ENCODE measurements at places on chromosomes 2 and 18.
A peak's percentile ranks its signal among the peaks of the same experiment; 100 is the strongest.

DNA sequence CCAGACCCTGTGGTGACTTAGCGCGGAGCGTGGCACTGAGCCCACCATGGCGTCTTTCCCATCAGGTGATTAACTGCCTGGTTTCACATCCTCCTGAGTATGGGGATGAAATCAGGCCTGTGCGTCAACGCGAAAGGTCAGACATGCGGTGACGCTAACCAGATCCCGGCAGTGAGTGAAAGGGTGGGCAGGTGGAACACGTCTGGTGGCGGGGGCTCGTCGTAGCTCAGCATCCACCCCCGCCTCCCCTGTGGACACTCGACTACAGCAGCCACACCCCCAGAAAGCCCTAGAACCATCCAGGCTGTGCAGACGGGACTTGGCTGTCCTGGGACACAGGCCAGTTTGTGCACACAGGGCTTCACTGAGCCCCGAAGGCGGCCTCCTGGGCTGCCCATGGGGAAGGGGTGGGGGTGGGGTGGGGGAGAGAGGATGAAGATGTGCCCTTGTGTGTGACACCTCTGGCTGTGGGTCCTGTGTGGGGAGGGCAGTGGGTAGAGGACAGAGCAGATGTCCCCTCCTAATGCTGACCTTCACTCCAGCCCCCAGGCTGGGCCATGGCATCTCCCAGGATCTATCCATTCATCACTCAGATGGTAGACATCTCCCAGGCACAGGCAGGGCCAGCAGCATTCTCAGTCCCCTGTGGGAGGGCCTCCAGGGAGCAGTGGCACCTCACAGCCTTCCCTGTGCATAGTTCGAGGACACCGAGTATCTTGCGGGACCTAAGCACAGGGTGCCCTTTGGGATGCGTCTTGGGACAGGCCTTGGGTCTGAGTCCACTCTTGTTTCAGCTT lies 27.5 kb downstream of the RAMP1 start:
- DNase-seq = peak; percentile 99

GRCh38 chr2:202110491-202110890 lies 37.4 kb downstream of the KIAA2012 start:
- DNase-seq = no peak

- DNase-seq = no peak
Measured at GRCh38 chr2:33529771-33530481, 53.5 kb downstream of the RASGRP3 start.

GRCh38 chr18:38551881-38552280 lies 986.3 kb upstream of the CELF4 start:
- no peak for DNase-seq

DNA sequence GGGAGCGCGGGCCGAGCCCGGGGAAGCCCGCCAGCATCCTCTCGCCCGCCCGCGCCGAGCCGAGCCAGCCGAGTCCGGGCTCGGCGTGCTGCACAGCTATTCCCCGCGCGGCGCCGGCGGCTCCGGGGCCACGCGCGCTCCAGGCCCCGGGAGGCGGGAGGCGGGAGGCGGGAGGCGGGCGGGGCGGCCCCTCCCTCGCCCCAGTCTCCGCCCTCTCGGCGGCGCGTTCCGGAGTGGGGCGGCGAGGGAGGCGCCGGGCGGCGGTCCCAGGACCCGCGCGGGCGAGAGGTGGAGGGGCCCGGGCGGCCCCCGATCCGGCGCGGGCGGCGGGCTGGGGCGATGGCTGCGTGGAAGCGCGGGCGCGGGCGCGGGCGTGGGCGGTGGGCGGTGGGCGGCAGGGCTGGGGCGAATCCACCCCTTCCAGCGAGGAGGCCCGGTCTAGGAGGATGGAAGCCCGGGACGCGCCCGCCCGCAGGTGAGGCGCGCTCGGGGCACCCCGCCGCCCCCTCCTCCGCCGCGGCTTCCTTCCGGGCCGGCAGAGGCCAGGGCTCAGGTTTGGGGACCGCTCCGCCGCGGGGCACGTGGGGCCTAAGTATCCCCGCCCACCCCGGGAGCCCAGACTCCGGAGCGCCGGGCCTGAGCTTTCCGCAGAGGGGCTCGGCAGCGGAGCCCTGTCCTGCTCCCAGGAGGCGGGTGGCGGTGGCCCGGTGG lies at the start of gene ADCY3:
Gene ADCY3, minus strand, starts transcription at position 140 of the 711 bp plus-strand sequence. CDS start 1,250 bp downstream, outside the sequence.
- peak; percentile 33 for DNase-seq

DNA sequence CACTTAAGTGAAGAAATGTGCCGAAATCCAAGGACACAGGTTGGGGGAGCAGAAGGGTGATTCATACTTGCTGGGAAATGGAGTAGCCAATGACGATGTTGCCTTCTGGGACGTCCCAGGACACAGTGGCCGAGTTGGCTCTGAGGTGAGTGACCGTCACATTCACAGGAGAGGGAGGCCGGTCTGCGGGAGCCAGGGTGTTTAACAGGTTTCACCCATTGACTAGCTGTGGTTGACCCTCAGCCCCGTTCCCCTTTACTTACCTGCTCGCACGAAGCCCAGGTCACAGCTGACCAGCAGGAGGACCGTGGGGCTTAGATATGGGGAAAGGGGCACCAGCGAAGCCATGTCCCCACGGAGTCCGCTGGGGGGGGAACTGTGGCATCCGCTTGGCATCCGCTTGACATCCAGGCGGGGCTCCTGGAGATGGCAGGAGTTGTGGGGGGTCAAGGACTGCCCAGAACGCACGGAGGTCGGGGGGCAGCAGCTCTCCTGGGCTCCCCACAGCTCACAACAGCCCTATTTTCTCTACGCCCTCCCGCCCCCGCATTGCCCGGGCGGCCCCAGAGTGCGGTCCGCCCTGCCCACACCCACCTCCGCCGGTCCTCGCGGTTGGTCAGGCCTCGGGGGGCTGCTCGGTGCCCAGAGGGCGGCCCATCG lies 586 bp downstream of the FNDC4 start:
- DNase-seq = no peak

- no peak for DNase-seq
Measured at GRCh38 chr2:185967335-185967734, 228.7 kb downstream of the FSIP2 start.

Data from SK-N-DZ (cell line).